SK-N-DZ (cell line): ENCODE measurements at places on chromosomes 2 and 18.

DNA sequence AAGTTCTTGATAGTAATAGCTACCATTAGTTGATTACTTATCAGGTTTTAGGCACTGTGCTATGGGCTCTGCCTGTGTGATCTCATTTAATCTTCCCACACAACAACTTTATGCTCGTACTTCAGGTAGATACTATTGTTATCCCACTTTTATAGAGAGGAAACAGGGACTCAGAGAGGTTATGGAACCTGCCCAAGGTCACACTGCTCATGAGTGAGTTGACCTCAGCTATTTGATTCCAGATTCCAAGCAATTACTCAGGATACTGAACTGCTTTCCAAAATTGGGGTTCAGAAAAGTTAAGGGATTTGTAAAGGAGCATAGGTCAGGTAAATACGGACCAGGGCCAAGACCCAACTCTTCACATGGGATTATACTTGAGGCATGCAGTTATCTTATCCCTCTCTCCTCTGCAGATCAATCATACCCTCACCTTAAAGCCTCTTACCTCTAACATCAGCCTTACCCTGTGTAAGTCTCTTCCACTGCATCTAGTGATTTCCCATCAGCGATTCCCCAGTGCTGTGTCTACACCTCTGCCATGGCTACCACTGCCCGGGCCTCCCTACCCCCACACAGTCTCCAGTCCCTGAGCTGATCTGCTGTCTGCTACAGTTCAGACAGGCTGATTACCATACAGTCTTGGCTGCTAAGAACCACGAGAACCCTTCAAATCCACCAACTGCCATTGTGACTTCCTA, 74.4 kb downstream of the ANTXR1 start:
- no peak for DNase-seq

DNA sequence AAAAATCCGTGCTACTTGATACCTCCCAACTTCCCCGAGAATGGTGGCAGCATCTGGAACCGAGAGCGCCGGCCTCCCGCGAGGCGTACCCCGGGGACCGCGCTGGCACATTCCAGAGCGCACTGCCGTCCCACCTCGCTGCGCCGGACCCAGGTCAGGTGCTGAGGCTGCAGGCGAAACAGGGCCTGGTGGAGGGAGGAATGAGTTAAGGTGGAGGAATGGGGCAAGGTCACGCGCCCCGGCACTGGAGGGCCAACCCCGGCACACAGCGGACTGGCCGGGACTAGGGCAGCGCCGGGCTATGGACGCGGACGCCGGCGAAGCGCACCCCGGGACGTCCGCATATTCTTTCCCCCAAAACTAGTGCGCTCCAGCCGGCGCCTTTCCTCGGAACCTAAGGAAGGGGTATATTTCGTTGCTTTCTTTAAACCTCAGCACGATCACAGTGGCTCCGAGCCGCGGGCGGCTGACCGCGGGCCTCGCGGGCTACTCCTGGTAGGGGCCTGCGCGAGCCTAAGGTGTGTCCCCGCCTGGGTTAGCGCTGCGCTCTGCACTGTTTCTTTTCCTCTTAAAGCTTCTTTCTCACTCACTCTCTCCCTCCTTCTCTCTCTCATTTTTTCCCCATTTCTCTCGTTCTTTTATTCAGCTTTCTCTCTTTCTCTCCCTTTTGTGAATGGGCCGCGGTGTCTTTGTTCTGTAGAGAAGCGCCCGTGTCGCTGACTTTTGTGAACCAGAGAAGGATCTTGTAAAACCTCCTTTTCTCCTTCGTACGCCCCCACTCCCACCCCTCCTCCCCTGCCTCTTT, 2.1 kb upstream of the OTX1 start:
- peak; percentile 9 for DNase-seq

- DNase-seq, result no peak
Measured at GRCh38 chr2:198523710-198524109, 719.3 kb downstream of the PLCL1 start.

DNA sequence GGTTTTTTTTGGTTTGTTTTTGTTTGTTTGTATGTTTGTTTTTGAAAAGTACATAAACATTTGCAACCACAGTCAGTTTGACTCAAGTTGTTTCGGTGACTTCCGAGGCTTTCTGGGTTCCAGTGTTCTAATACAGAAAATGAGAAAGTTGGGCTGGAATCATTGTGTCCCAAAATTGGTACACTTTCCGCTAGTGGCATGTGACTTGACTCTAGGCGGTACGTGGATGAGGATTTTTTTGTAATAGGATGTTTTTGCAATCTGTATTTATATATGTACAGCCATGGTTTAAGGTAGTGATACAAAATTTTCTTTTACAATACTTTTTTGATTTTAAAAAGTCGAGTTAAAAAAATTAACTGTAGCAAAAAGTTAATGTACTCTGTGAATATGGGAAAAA, 1.7 kb downstream of the MFF start:
- no peak for DNase-seq

DNA sequence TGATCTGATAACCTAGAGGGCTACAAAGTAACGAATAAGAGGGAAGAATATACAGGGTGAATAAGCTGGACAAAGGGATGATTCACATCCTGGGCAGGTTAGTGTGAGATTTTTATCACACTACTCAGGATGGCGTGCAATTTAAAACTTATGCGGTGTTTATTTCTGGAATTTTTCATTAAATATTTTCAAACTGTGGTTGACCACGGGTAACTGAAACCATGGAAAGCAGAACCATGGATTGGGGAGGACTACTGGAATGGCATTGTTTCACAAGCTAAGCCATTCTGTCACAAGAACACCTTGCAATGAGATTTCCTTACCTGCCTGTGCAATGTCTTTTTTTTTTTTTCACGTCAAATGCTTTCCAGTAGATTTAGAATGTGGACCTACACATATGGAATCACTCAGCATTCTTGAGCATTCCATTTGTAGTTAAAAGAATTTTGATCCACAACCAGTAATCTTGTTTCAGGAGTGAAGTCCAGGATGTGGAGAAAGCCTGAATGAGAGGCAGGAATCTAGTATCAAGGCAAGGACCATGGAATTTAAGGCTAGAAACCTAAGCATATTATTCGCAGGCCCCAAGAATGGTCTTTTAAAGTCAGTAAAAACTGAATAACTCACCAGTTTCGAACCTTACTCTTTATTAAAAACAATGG, 8.0 kb upstream of the CDK15 start:
- no peak for DNase-seq

DNA sequence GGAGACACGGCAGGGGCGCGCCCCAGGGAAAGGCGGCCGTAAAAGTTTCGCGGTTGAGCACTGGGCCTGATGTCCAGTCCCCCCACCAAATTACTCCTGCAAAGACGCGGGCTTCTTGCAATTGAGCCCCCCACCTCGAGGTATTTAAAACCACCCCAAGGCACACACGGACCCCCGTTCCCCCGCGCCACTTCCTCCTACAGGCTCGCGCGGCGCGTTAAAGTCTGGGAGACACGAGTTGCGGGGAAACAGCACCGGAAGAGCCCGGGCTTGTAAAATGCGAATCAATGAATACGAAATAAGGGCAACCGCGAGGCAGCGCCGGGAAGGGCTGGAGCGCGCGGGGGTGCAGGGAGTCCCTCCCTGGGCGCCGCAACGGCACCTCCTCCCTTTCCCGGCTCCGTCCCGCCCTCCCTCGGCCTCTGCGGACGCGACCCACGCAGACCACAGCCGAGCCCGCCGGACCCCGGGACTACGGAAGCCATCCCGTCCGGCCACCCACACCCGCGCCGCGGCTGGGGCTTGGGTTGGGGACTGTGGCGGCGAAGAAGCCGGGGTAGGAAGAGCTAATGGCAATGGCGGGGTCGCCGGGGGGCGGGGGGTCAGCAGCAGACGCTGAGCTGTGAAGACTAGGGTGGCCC, 918 bp upstream of the NETO1 start:
- no peak for DNase-seq

GRCh38 chr2:181185948-181186347, 205.5 kb downstream of the UBE2E3 start:
- DNase-seq, result no peak

DNA sequence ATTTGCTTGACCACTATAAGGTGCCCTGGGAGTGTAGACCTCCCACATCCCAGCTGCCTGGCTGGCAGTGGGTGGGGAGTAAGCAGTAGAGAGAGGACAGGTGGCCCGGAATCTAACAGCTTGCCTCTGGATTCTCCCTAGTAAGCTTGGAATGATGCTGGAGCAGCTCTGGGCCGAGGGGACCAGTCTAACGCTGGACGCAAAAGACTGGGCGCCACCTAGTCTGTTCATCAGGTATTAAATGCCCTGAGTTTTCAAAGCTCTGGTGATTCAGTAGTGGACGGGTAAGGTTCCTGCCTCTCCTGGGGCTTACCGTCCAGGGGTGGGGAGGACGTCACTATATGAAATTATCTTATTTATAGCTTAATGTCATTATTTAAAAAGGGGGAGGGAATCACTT, 648 bp upstream of the LYPD6B start:
- peak; percentile 37 for DNase-seq

DNA sequence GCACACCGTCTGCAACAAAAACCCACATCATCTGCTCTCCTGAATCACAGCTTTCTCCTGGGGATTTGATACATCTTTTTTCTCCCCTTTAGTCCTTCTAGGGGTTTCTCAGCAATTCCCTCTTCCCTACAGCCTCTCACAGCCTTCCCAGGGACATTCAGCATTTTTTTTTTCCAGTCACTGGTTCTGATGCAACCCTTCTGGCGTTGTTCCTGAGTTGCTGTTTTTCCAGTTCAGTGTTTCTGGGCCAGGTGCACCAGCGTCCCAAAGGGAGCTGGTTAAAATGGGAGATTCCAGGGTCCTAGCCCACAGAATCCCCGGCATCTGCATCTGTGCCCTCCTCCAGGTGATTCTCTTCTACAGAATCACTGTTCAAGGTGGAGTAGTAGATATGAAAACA, 36.1 kb downstream of the ADCY3 start:
- DNase-seq, result no peak

DNA sequence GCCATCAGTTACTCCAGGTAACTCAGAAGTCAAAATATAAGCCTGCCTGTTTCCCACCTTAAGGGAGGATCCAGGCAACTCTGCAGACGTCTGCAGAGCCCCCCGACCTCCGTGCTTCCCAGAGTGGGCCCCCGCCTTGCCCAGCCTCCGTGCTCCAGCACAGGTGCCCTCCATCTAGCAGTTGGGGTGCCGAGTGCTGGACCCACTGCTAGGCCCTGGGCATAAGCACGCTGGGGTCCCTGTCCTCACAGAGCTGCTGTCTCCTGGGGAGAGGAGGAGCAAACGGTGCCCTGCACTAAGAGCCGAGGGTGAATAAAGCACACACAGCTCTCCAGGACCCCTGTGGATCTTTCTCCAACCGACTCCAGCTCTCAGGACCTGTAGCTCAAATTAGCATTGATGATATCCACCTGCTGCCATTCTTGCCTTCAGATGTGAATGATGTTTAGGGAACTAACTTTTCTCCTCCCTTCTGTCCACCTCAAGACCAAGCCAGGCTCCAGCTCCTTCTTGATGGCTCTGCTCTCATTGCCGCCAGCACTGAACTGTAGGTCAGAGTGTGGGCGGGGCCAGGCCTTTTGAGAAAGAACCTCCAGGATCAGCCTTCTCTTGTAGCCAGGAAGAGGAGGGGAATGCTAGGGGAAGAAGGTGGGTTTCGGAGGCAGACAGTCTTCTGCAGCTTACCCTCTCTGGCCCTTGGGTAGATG, 121.2 kb downstream of the SMAD7 start:
- DNase-seq, result peak; percentile 45

DNA sequence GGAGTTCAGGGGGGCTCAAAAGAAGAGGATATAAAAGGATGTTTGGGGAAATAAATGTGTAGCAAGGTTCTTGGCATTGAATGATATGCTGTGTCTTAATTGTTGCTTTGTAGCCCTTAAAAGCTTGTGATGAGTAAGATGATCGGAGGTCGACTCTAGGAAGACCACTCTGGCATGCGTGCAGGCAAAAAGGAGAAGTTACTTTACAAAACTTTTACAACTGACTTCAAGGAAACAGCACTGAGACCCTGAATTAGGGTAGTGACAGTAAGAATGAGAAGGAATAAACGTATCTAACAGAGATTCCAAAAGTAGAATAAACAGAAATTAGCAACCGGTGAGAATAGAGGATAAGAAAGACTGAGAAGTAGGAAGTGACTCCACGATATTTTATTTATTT, 228.7 kb upstream of the TANK start:
- DNase-seq, result no peak

- no peak for DNase-seq
Measured at GRCh38 chr2:209640358-209640757, 131.3 kb upstream of the UNC80 start.

DNA sequence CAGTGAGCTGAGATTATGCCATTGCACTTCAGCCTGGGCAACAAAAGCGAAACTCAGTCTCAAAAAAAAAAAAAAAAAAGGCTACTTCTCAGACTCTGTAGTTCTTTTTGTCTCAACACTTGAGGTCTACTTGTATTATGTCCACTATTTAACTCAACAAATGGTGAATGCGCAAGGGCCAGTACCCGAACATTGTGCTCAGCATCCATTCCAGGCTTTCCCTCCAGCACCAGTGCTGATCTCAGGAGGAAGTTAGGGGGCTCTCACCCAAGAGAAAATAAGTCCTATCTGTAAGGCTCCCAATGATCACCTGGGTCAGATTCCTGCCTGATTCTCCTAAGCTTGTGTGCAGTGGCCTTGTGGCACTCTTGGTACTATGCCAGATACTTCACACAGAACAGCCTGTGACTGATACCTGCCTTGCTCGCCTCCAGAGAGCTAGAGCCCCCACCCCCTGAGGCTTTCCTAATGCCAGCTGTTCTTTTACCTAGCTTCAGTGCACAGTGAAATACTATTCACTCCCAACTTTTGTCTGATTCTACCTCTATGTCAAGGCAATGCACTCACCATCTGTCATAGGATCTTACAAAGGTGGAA, 74.9 kb downstream of the INO80D start:
- DNase-seq, result no peak

- DNase-seq, result peak; percentile 34
Measured at GRCh38 chr2:162968306-162968705, 129.7 kb upstream of the KCNH7 start.

DNA sequence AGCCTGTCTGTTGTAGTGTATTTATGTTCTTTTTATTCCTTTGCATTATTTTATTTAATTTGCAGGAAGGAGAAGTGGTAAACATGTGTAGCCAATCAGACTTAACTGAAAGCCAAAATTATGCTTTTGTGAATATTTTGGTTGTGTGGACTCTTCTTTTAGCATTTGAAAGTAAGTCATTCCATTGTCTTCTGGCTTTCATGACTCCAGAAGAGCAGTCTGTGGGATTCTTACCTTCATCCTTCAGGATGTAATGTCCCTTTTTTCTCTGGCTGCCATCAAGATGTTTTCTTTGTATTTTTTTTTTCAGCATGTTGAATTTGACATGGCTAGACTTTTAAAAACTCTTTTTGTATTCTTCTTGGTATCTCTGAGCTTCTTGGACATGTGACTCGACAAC, 895.2 kb upstream of the ZEB2 start:
- DNase-seq, result no peak

DNA sequence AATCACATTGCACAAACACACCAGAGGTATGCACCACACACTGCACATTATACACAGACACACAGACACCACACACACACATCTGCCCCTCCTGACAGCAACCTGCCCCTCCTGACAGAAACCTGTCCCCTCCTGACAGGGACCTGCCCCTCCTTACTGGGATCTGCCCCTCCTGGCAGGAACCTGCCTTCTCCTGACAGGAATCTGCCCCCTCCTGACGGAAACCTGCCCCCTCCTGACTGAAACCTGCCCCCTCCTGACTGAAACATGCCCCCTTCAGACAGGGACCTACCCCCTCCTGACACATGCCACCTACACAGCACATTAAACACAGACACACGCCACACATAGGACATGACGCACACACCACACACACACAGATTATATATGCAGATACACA, 88.9 kb downstream of the PXDN start:
- no peak for DNase-seq

GRCh38 chr2:224217962-224218347, 178.9 kb upstream of the SERPINE2 start:
- no peak for DNase-seq
